SJCRH30 (cell line): ENCODE measurements at places on chromosomes 6 and 20. TPM values are rescaled to one million over a fixed set of nuclear protein-coding genes. Genes with fewer than 3 reads are reported as not detected.
A peak's percentile ranks its signal among the peaks of the same experiment; 100 is the strongest.

- no peak for DNase-seq
- H3K4me1 ChIP-seq: no peaks in the 10 kb centered on the region
- no peaks in the 10 kb centered on the region for H3K36me3 ChIP-seq
- no peak overlapping the region for H3K4me3 ChIP-seq
Observed at GRCh38 chr6:168000198-168001028, 2.9 kb downstream of the KIF25 start.

DNA sequence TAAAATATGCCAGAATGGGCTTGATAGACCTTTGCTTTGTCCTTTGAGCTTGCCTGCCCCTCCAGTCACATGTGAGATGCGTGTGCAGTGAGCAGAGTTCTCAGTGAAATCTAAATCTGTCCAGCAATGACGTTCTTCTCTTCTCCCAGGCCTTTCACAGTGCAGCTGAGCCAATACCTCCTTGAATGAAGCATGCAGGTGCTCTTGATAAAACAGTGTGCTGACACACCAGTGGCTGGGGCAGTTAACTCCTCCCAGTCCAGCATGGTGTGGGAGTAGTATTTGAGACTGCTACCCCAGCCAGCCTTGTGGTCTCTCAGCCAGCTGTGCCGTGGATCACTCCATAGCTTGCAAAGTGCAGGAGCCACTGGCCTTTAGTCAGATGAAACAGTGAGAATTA, 240.5 kb downstream of the FARS2 start:
- peak; percentile 75 for DNase-seq
- H3K27ac ChIP-seq: peak overlapping the region; percentile 57
- no peaks in the 10 kb centered on the region for H3K36me3 ChIP-seq
- H3K4me1 ChIP-seq: peaks cover 17% of the 10 kb centered on the region

DNA sequence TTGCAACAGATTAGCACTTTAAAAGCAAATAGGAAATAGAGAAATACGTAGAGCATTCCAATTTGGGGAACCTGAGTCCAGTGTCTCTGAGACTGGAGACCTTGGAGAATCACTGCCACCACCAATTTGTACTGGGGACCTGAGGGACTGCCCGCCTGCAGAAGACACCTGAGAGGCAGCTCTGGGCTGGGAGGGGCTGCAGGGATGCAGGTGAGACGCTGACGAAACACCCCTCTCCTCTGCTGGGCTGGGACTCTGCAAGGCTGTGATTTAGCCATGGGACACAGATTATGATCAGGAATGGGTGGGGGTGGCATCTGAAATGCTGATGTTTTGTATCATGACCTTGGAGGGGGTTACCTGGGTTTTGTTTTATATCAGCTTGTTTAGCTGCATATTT, 7.0 kb upstream of the APMAP start:
- H3K4me1 ChIP-seq: peaks cover 4% of the 10 kb centered on the region; the same call in 1 of the 2 replicates
- no peak for DNase-seq
- no peak overlapping the region for H3K27ac ChIP-seq
- no peaks in the 10 kb centered on the region for H3K36me3 ChIP-seq
- H3K27me3 ChIP-seq: no peaks in the 10 kb centered on the region

- H3K36me3 ChIP-seq: no peaks in the 10 kb centered on the region
- H3K27me3 ChIP-seq: no peaks in the 10 kb centered on the region
- H3K4me1 ChIP-seq: no peaks in the 10 kb centered on the region
- DNase-seq: no peak
- no peak overlapping the region for H3K27ac ChIP-seq
Observed at GRCh38 chr6:25596928-25597818, 54.8 kb upstream of the SCGN start.

- DNase-seq: no peak
- H3K27me3 ChIP-seq: no peaks in the 10 kb centered on the region
- no peak overlapping the region for H3K27ac ChIP-seq
- H3K36me3 ChIP-seq: no peaks in the 10 kb centered on the region
- no peak overlapping the region for H3K4me3 ChIP-seq
Observed at GRCh38 chr6:34317882-34318498, 69.2 kb upstream of the SMIM29 start.

DNA sequence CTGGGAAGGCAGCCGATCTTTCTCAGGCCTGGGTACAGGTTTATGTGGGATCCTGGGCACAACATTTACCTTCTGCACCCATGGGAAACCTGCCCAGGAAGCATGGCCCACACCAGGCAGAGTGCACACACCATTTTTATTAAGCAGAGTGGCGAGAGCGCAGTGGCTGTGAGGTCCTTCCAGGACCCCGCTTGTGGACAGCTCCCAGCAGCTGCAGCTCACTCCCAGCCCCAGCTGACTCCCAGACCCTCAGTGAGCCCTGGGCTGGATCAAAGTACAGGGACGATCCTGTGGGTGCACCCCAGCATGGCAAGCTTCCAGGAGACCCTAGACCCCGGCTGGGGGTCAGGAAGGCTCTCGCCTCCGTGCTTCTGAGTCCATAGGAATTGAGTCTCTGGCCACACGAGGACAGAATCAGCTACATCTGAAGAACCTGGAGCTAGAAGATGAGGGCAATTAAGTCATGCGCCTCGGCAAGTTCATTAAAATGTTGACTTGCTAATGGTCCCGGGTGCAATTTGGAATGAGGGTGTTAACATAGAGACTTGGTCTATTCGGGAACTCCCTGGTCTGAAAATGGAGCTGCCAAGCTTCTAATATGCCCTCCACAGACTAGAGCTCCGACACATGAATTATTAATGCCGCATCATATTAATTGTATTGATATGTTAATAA, 65.4 kb upstream of the SLCO4A1 start:
- no peak overlapping the region for H3K27ac ChIP-seq
- H3K36me3 ChIP-seq: no peaks in the 10 kb centered on the region
- no peaks in the 10 kb centered on the region for H3K4me1 ChIP-seq
- DNase-seq: peak; percentile 73
- no peak overlapping the region for H3K4me3 ChIP-seq

DNA sequence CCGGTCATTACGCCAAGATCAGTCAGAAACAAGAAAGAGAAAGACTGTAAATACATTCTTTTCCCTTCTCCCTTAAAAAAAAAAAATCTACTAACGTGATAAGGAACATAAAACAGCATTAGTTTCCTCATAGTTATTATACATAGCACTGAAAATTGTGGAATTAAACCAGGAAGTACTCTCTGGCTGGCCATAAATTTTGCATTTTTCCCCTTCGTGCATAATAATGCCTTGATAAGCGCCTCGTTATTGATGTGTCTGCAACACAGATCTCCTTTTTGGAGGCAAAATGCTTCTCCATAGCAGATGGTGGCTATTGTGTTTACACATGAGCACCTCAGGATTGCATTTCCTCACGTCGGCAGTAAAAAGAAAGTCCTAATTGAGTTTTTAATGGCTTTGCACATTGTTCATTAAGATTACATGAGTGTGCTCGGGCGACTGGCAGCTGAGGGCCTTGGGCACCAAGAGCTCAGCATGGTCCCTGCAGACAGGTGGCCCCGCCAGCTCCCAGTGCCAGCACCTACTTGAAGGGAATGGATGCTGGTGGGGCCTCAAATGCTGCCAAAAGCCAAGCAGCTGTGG, 394.5 kb downstream of the PTPRT start:
- no peaks in the 10 kb centered on the region for H3K27me3 ChIP-seq
- no peaks in the 10 kb centered on the region for H3K4me1 ChIP-seq
- peak; percentile 28 for DNase-seq
- H3K27ac ChIP-seq: no peak overlapping the region
- H3K36me3 ChIP-seq: no peaks in the 10 kb centered on the region

DNA sequence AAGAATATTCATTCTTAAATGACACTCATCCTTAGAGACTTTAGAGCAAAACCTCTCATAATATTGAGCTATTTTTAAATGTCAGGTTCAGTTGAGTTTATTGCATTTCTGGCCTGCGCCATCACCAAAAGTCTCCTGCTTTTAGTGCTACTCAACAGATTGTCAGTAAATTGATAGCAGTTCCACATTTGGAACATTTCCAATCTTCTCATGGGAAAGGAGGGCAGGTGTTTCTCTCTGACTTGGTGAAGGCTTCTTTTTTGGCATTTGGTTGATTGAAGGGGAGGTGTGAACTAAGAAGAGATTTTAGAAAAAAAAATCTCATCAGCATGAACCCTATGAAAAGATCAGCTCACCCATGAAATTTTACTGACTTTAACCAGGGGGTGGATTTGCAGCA, 125.9 kb upstream of the INSM1 start:
- no peaks in the 10 kb centered on the region for H3K27me3 ChIP-seq
- no peak overlapping the region for H3K4me3 ChIP-seq
- DNase-seq: no peak
- 0 out of 2 replicates have a peak, but pooled peaks cover 3% of the 10 kb centered on the region for H3K4me1 ChIP-seq
- H3K36me3 ChIP-seq: no peaks in the 10 kb centered on the region

GRCh38 chr6:78597966-78598365, 269.4 kb upstream of the IRAK1BP1 start:
- no peaks in the 10 kb centered on the region for H3K4me1 ChIP-seq
- no peak for DNase-seq
- H3K4me3 ChIP-seq: no peak overlapping the region

GRCh38 chr6:1368940-1369339, 20.4 kb upstream of the FOXF2 start:
- DNase-seq: no peak
- no peaks in the 10 kb centered on the region for H3K36me3 ChIP-seq
- no peaks in the 10 kb centered on the region for H3K27me3 ChIP-seq
- H3K27ac ChIP-seq: no peak overlapping the region
- H3K4me1 ChIP-seq: no peaks in the 10 kb centered on the region
- H3K4me3 ChIP-seq: no peak overlapping the region

GRCh38 chr6:167720456-167721285, 106.0 kb upstream of the AFDN start:
- no peaks in the 10 kb centered on the region for H3K36me3 ChIP-seq
- no peaks in the 10 kb centered on the region for H3K4me1 ChIP-seq
- no peak for DNase-seq
- no peak overlapping the region for H3K4me3 ChIP-seq
- no peaks in the 10 kb centered on the region for H3K27me3 ChIP-seq
- no peak overlapping the region for H3K27ac ChIP-seq

DNA sequence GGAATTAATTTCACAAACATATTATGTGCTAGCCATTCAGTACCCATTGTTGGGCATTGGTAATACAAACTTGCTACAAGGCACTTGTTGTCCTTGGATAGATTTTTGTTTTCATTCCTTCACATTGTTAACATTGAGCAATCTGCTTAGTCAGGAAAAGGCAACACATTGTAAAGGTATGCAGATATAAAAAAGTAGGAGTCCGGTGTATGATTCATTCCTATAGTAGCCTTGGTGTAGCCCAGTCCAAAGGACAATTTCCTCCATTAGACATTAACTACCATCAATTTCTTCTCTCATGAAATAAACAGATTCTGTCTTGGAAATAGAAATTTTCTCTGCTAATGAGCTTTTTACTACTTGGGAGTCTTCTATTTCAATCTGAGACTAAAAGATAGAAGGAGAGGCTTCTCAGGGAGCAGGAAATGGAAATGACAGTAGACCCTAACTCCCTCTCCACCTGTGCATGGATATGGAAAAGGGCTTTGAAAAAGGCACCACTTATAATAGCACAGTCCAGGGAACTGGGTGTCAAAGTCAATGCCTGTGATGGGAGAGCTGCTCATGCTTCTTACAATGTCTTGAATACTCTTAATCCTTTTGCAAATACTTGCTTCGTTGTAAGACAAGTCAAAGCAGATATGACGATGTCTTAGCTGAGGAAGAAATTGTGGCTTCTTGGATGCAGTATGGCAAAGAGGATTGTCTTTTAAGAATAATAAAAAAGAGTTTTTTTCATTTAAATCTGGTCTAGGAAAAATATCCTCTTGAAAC, 369.4 kb upstream of the CITED2 start:
- no peak overlapping the region for H3K4me3 ChIP-seq
- no peak for DNase-seq
- no peaks in the 10 kb centered on the region for H3K27me3 ChIP-seq

DNA sequence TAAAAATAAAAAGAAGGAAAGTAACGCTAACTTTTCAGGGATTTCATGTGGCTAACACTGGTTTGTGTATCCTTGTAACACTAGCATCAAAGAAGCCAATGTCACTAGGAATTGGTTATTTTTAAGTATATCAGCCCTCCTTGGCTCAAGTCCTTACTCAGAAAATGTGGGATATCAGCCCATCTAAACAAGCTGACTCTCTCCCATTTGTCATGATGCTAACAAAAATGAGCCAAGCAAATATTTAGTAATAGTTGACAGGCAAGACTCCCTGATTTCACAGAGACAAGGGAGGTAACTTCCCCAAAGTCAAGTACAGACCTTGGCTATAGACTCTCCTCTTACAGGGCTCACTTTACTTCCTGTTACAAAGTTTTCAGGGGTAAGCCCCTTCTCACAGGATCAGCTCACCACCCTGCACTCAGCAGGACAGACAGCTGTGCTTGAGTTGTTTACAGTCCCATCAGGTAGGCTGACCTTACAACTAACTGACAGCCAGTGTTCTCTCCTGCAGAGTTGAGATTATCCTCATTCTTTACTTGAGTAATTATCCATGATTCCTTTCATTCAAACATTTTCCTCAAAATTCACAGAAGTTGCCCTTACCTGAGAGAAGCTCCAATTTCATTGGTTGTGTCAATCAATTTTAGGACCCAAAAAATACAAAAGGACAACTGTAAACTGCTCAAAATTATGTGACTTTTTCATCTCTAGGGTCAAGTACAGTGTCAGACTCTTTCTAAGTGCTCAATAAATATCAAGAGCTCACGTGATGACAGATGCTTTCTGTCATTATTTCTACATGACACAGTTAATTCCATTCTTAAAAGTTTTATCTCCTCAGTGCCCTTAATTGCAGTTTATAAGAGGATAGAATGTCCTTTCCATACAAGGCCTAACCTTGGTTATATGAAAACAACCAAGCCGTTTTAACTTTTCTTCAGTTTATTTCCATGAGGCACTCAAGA, 38.1 kb upstream of the BMP5 start:
- no peaks in the 10 kb centered on the region for H3K36me3 ChIP-seq
- 0 out of 2 replicates have a peak, but pooled peaks cover 8% of the 10 kb centered on the region for H3K4me1 ChIP-seq
- H3K27me3 ChIP-seq: no peaks in the 10 kb centered on the region
- no peak overlapping the region for H3K4me3 ChIP-seq
- H3K27ac ChIP-seq: no peak overlapping the region

DNA sequence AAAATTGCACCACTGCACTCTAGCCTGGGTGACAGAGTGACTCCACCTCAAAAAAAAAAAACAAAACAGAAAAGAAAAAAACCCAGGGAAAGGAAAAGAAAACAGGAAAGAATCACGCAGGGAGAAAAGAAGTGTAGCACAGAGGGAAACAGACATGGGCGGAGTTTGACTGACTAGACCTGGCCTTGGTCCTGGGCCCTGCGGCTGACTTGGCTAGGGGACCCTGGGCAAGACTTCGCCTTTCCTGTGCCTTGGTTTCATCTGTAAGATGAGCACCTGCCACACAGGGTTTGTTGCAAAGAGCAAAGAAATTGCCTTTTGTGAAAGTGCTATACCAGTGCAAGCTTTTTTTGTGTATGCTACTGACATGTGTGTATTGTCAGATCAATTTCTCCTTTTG, 71.3 kb upstream of the KCNG1 start:
- H3K27me3 ChIP-seq: peaks cover 28% of the 10 kb centered on the region
- no peak for DNase-seq
- H3K4me1 ChIP-seq: no peaks in the 10 kb centered on the region

- DNase-seq: no peak
- no peaks in the 10 kb centered on the region for H3K36me3 ChIP-seq
- H3K27ac ChIP-seq: no peak overlapping the region
- no peaks in the 10 kb centered on the region for H3K27me3 ChIP-seq
Observed at GRCh38 chr6:71168233-71168765, 120.3 kb upstream of the OGFRL1 start.

The OR2J3 gene
- not detected in 2 replicates for total RNA-seq

The SOX18 gene
- total RNA-seq: 0.13 and 0.14 TPM in 2 replicates

The PERP gene
- total RNA-seq: 5.4 and 5.7 TPM in 2 replicates

The EFCAB8 gene
- total RNA-seq: 0.28 and 0.58 TPM in 2 replicates

The HLA-DMB gene
- total RNA-seq: not detected in 2 replicates

The PSORS1C1 gene
- total RNA-seq: 0.48 and 0.67 TPM in 2 replicates

The SMPDL3A gene
- total RNA-seq: 22.8 and 27.8 TPM in 2 replicates

The RSPH4A gene
- 1.6 and 2.1 TPM in 2 replicates for total RNA-seq

The PTP4A1 gene
- 26.7 and 28.4 TPM in 2 replicates for total RNA-seq
